ENCODE measurements at places on chromosomes 4 and X.

GRCh38 chr4:114642173-114642780 lies 43.7 kb downstream of the UGT8 start:
- no peak for DNase-seq

DNA sequence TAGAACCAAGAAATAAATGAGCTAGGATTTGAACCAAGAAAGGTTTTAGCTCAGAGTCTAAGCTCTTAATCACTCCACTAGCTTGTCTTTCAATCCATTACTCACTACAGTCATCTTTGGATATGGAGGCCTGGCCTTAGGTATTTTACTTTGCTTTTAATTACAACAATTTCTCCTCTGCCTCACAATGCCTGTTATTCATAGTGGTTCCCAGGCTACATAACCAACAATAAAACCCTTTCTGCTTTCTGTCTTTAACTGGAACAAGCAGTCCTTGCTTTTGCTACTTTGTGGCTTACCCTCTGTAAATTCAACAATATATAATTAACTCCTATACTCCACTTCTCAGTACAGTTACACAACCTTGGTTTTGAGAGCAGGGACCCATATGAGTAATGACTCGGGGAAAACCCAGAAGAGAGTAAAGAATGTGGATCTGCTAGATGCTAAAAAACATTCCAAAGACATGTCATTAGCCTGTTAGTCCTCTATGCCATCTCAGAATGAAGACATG lies 94.7 kb upstream of the NAP1L5 start:
- no peak for DNase-seq

- no peak for DNase-seq
Measured at GRCh38 chr4:108529984-108530905, 90.1 kb upstream of the RPL34 start.

GRCh38 chr4:53228036-53228435 lies 137.8 kb downstream of the SCFD2 start:
- no peak for DNase-seq

- no peak for DNase-seq
Measured at GRCh38 chr4:55752810-55753209, 66.8 kb upstream of the EXOC1L start.

- no peak for DNase-seq
Measured at GRCh38 chrX:35890699-35891098, 28.8 kb upstream of the CFAP47 start.

DNA sequence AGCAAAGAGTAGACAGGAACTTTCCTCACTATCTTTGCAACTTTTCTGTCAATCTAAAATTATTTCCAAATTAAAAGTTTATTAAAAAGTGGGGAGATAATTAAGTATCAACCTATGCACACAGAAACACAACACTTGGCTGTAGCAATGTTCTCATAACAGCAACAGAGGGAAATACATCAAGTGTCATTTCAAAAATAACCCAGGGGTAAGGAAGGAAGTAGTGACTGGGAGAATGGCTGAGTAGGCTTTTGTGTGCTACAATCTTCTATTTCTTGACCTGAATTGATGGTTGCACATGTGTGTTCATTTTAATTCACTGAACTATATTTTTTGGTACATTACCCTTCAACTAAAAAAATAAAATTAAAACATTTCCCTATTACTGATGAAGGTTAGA lies 67.5 kb downstream of the ABCG2 start:
- DNase-seq, result no peak

GRCh38 chr4:6663596-6664393 lies 23.3 kb downstream of the MRFAP1 start:
- no peak for DNase-seq

- no peak for DNase-seq
Measured at GRCh38 chrX:147315483-147315882, 500.9 kb upstream of the CXorf51A start.

DNA sequence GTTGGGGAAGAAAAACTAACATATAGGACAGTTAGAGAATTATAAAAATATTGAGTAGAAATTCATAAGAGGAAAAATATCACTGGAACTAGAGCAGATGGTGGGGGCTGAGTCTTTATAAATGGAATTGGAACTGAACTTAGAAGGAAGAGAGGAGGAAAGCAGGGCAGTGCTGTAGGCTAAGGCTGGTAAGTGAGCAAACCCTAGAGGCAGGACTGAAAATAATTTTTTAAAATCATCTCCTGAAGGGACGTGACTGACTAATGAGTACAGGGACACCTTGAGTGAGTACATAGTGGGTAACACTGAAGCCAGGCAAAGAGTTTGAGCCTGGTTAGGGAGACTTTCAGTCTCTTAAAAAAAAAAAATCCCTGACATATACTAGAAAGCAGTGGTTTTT lies 63.3 kb downstream of the GALNT7 start:
- DNase-seq, result no peak

DNA sequence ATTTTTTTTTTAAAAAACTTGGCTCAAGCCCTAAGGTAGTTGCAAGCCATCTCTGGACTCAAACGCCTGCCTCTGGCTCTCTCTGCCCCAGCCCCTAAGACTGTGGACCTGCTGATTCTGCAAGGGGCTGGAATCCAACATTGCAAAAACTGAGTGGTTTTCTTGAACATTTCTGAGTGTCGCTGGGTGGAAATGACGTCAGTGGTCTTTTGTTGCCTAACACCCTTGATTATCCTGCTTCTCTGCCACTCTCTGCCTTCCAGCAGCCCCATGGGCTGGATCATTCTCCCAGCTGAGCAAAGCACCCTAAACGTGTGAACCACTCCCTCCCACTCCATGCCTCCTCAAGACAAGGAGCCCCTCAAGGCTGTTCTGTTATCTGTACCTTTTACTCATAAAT lies 16.6 kb downstream of the BST1 start:
- DNase-seq, result no peak

DNA sequence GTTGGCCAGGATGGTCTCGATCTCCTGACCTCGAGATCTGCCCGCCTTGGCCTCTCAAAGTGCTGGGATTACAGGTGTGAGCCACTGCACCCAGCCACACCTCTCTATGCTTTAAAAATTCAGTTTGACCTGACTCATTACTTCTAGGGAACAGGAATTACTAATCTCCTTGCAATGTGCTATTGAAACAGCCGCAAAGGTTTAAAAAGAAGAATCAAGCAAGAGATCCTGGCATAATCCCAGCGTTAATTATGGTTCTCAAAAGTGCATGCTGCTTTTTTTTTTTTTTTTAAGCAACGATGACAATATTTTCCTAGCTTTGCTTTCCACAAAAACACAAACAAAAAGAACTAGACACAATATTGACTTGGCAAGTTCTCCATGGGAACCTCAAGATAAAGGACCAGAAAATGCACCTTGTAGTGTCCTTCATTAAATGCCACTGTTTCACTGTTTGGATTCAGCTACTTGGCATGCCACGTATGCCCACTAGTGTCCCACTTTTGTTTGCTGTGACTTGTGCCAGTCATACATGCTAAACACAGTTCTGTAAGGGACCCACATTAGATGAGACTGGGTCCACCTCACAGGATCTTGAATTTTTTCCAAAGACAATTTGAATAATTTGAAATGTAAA lies 112.6 kb upstream of the PPARGC1A start:
- DNase-seq, result no peak

GRCh38 chr4:154634058-154634457 lies 21.6 kb upstream of the FGG start:
- no peak for DNase-seq

GRCh38 chrX:119698845-119699244 lies 5.9 kb upstream of the SEPTIN6 start:
- no peak for DNase-seq

DNA sequence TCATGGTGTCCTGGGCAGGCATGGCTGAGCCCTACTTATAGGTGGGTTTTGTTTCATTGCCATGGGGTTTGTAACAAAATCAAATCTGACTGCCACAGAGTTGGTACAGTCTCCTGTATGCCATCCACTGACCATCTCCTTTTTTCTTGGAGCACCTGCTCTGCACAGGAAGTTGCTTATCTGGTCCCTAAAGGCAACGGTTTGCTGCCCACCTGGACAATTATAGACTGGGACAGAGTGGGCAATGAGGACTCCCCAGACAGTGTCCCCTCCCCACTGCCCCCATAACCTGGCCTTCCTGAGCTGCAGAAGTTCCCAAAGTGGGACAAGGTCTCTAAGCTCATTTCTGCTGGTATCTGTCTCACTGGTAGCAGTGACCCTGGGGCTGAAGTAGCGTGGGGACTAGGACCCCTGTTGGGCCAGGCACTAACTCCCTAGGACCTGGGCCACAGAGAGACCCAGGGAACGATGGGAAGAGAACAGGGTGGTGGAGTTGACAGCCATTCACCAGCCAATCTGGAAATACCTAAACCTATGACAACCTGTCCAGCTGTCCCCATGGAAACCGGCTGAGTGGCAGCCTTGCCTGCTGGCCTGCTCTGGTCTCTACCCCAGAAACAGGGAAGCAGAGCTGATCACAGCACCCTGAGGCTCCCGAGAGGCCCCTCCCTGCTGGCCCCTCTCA lies 64.7 kb downstream of the WFS1 start:
- no peak for DNase-seq

DNA sequence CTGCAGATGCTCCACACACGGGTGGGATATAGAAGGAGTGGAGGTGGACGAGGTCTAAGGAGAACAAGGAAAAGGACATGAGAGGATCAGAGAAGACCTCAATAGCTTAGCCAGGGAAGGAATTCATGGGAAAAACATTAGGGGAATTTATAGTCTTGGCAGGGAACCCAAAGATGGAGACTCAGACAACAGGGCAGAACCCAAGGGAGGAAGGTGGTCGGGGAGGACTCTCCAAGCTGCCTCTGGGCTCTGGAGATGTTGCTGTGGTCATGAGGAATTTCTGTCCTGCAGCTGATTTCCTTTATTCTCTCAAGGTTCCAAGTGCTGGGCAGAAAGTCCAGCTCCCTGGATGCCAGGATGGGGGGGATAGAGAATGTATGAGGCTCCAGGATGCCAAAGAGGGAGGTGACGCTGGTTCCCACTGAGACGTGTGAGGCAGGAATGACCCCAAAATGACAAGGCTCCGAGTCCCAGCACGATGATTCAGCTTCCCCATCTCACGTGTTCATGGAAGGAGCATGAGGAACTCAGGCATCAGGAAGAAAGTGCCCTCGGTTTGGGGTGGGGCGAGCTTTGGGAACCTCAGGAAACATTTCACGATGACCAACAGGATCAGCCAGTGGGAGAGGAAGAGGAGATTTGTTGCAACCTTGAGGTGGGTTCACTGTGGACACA lies 57.0 kb upstream of the PPP2R3B start:
- DNase-seq, result no peak

- DNase-seq, result no peak
Measured at GRCh38 chr4:174036576-174036975, 246.9 kb downstream of the FBXO8 start.

All from stimulated activated CD4-positive, alpha-beta T cell treated with anti-CD3 and anti-CD28 coated beads, TNF-alpha, amount 100 ng/mL, for 24 hours (primary cell).